ENCODE measurements at places on chromosomes 12 and 14.
A peak's percentile ranks its signal among the peaks of the same experiment; 100 is the strongest.

DNA sequence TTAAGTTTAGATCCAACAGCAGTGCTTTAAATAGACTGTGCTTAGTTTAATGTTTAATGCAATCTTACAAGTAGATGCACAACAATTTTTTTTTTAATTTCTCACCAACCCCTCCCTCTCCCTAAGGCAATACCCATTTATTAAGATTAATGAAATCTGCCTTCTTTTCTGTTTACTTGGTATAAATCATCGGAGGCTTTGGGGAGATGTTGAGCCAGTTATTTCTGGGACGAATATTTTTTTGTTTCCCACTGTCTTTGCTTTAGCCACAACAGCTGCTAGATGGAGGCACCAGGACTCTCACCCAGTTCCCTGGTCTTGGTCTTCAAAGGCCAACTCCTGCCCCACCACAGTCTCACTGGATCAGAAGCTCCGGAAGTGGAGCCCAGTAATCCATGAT, 113.4 kb downstream of the PLXNC1 start:
- H3K4me1 ChIP-seq, result peaks cover 16% of the 10 kb centered on the region
- peaks cover 4% of the 10 kb centered on the region for H3K36me3 ChIP-seq
- peak overlapping the region; percentile 98 for H3K27ac ChIP-seq
- no peak for DNase-seq

- no peak overlapping the region for H3K4me3 ChIP-seq
- H3K27me3 ChIP-seq, result peaks cover 4% of the 10 kb centered on the region
- H3K36me3 ChIP-seq, result no peaks in the 10 kb centered on the region
- DNase-seq, result no peak
- no peak overlapping the region for H3K27ac ChIP-seq
Measured at GRCh38 chr12:109726511-109727038, 12.9 kb downstream of the FAM222A start.

- peak within 1 kb of the TSS; percentile 99 for H3K27ac ChIP-seq
- no peaks in the 10 kb centered on the region for H3K27me3 ChIP-seq
- H3K36me3 ChIP-seq, result peaks cover 9% of the 10 kb centered on the region
- H3K4me3 ChIP-seq, result peak within 1 kb of the TSS; percentile 98
- peaks cover 40% of the 10 kb centered on the region for H3K4me1 ChIP-seq
- DNase-seq, result peak; percentile 72
Measured at GRCh38 chr14:91417120-91417982, at the start of gene CCDC88C. Gene CCDC88C (minus strand): TSS chr14:91417820. CDS start chr14:91417690, 130 bp downstream.

- no peak for DNase-seq
- peaks cover 37% of the 10 kb centered on the region for H3K4me1 ChIP-seq
- peaks cover 4% of the 10 kb centered on the region for H3K36me3 ChIP-seq
- no peaks in the 10 kb centered on the region for H3K27me3 ChIP-seq
Measured at GRCh38 chr12:946631-947030, 2.9 kb downstream of the RAD52 start.

DNA sequence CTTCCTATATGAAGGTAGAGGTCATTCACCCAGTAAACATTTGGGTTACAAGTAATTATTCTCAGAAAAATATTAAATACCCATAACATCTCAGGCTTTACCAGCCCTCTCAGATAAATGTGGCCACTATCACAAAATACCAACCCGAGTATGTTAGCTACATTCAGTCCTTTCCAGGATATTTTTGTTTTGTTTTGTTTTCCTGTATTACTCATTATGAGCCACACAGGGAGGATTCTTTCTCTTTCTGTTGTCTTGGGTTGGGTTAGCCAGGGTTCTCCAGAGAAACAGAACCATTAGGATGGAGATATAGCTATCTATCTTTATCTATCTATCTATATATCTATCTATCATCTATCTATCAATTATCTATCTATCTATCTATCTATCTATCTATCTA, 947.6 kb upstream of the MDGA2 start:
- H3K27ac ChIP-seq, result no peak overlapping the region
- H3K36me3 ChIP-seq, result no peaks in the 10 kb centered on the region
- H3K4me1 ChIP-seq, result no peaks in the 10 kb centered on the region
- H3K4me3 ChIP-seq, result no peak overlapping the region

- peaks cover 11% of the 10 kb centered on the region for H3K36me3 ChIP-seq
- H3K4me1 ChIP-seq, result peaks cover 12% of the 10 kb centered on the region
- H3K4me3 ChIP-seq, result no peak overlapping the region
- no peak overlapping the region for H3K27ac ChIP-seq
Measured at GRCh38 chr12:15555446-15555845, 233.1 kb downstream of the PTPRO start.

- H3K4me3 ChIP-seq, result no peak overlapping the region
- peaks cover 32% of the 10 kb centered on the region for H3K27me3 ChIP-seq
- H3K4me1 ChIP-seq, result peaks cover 3% of the 10 kb centered on the region
- DNase-seq, result no peak
- peaks cover 2% of the 10 kb centered on the region for H3K36me3 ChIP-seq
- H3K27ac ChIP-seq, result no peak overlapping the region
Measured at GRCh38 chr14:51365241-51365965, 125.4 kb downstream of the TMX1 start.

GRCh38 chr12:48084066-48084465, 21.8 kb downstream of the SENP1 start:
- H3K27me3 ChIP-seq, result no peaks in the 10 kb centered on the region
- H3K36me3 ChIP-seq, result peaks cover 3% of the 10 kb centered on the region
- H3K4me1 ChIP-seq, result peaks cover 5% of the 10 kb centered on the region
- peak overlapping the region; percentile 51 for H3K27ac ChIP-seq
- no peak for DNase-seq
- H3K4me3 ChIP-seq, result no peak overlapping the region

DNA sequence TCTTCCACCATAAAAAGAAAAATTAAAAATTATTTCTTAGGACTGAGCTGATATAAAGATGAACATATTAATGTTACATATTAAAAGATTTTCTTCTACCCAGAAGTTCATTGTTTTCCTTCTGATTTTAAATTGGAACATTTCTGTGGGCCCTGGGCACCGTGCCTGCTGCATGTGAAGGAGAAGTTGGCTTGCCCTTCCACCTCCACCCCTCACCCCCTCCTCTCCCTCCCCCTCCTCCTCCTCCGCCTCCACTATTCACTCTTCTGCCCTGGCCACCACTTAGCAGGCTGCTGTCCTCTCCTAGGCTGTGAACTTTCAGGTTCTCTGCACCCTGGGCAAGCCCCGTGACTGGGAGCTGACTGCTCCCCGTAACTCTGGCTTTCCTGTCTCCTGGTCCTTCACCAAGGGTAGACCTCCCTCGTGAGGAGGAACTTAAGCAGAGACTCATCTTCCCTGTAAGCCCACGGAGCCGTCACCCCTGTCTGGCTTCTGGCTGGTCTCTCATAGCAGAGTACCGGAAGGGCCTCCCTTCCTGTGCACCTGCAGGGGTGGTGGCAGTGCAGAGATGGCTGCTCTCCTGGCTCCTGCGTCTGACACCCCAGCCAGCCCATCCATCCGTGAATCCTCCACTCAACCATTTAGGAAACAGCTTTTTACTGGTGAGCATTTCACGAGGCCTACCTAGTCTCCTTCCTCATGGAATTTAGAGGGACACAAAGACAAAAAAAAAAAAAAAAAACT, 12.8 kb downstream of the TUNAR start:
- H3K27ac ChIP-seq, result no peak overlapping the region
- H3K4me1 ChIP-seq, result peaks cover 2% of the 10 kb centered on the region
- H3K36me3 ChIP-seq, result no peaks in the 10 kb centered on the region
- peaks cover 59% of the 10 kb centered on the region for H3K27me3 ChIP-seq

DNA sequence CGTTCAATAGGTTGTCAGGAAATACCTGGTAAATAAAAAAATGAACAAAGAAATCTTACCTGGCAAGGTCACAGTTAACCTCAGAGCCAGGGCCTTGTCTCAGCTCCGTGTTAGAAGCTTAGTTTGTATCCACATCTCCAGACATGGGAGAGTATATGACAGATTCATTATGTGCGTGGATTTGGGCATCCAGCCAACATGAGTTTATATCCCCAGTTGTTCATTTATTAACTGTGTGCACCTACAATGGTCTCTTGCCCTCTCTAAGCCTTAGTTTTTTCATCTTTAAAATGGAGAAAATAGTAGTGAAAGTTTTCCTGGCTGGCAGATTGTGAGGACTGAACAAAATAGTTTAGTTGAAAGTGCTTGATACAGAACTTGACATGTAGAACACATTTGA, 437.8 kb downstream of the NPAS3 start:
- H3K27me3 ChIP-seq, result peaks cover 20% of the 10 kb centered on the region
- no peaks in the 10 kb centered on the region for H3K4me1 ChIP-seq
- H3K36me3 ChIP-seq, result no peaks in the 10 kb centered on the region
- DNase-seq, result no peak

GRCh38 chr12:4164559-4165558, 108.7 kb upstream of the CCND2 start:
- peak overlapping the region; percentile 92 for H3K4me3 ChIP-seq
- DNase-seq, result peak; percentile 29
- H3K36me3 ChIP-seq, result peaks cover 4% of the 10 kb centered on the region
- peaks cover 27% of the 10 kb centered on the region for H3K4me1 ChIP-seq
- H3K27me3 ChIP-seq, result no peaks in the 10 kb centered on the region
